ENCODE measurements at places on chromosomes 4 and X.
A peak's percentile ranks its signal among the peaks of the same experiment; 100 is the strongest.

- DNase-seq = peak; percentile 40
Observed at GRCh38 chr4:54961357-54961975, 163.9 kb downstream of the KDR start.

DNA sequence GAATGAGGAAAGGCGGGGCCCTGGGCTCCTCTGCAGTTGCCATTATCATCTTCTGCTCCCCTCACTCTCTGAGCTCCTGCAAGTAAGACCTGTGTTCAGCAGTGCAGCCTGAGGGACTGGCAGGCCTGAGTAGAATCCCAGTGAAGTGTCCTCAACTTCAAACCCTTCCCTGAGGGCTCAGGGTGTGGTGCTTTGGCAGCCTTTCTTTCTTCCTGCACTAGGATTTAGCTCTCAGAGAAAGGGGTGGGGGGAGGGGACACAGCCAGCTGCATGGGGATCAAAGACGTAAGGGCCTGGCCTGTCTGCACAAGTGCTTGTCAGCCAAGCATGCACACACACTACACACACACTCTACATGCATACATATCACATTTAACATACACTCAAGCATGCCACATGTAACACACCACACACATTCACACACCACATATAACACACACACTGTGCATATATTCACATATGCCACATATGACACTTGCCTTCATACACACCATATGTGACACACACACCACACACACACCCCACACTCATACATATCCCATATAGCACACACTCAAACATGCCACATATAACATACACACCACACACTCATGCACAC lies 223.4 kb upstream of the RPL34 start:
- no peak for DNase-seq

- no peak for DNase-seq
Observed at GRCh38 chrX:136784231-136784630, 3.5 kb upstream of the ARHGEF6 start.

DNA sequence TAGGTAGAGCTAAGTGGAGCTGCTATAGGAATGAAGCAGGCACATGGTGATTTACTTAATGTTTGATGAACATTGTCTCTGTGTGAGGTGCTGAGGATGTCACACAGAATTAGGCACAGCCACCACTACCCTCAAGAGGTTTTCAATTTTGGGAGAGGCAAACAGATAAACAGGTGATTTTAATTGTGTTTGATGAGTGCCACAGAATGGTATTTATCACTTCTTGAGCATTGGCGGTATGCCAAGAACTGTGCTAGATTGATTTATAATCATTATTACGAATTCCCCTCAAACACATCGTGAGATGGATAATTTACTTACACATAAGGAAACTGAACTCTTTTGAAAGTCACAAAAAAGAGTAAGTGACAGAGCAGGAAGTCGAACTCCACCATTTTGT lies 74.8 kb downstream of the FREM3 start:
- no peak for DNase-seq

DNA sequence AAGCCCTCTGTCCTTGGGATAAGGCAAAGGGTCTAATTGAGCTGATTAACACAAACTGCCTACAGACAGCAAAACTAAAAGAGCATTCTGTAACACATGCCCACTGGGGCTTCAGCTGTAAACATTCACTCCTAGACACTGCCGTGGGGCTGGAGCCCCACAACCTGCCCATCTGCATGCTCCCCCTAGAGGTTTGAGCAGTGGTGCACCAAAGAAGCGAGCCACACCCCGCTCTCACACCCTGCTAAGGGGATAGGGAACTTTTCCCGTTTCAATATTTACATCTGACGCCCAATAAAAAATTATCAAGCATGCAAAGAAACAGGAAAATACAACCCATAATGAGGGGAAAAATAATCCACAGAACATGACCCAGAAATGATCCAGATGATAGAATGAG lies 46.9 kb upstream of the HSD17B10 start:
- DNase-seq = no peak

- DNase-seq = no peak
Observed at GRCh38 chrX:130109429-130110378, 593 bp downstream of the ELF4 start.

GRCh38 chr4:57442831-57443291 lies 332.7 kb upstream of the IGFBP7 start:
- peak; percentile 68 for DNase-seq

- no peak for DNase-seq
Observed at GRCh38 chr4:89489338-89489771, 181.8 kb upstream of the GPRIN3 start.

- no peak for DNase-seq
Observed at GRCh38 chrX:106802063-106802387, 448 bp upstream of the TBC1D8B start.

DNA sequence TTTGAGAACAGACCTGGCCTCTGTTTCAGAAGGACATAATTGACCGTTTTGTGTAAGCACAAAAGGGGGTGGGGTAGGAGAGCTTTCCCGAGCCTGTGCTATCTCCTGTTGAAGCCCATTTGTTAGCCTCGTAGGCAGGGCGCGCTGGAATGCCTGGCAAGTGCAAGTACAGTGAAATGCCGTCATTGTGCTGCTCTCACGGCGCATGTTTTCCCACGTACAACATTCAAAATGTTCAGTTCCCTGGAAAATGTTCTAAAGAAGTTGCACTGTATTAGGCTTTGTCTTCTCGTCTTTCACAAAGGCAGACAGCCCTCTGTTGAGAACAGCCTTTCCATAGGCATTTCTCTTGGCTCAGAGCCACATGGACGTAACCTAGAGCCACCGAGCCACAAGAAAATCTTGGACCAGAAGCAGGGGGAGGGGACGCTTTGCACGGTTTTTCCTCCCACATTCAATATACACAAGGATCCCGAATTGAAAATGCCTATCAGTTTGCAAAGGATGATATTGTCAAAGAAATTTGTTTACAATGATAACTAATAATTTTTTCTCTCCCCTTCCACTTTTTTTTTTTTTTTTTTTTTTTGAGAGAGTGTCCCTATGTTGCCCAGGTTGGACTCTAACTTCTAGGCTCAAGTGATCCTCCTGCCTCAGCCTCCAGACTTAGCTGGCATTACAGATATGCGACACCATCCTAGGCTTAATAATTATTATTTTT lies 54.6 kb upstream of the RAPGEF2 start:
- peak; percentile 11 for DNase-seq

DNA sequence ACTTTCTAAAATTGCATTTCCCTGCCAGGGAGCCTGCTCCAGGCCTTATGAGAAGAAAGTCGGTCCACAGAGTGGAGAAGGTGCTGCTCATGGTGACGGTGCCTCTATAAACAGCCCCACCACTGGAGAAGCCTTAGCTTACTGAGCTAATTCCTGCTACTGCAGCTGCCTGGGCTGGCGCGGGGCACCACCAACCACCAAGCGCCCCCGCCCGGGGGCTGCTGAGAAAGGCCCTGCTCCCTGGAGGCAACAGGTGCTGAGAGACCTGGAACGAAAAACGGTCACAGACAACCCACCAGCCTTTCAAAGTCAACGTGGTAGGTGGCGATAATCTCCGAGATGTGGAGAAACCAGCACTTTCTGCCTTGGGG lies 2.9 kb downstream of the HCFC1 start:
- no peak for DNase-seq

- no peak for DNase-seq
Observed at GRCh38 chr4:16337936-16338335, 111.7 kb upstream of the TAPT1 start.

DNA sequence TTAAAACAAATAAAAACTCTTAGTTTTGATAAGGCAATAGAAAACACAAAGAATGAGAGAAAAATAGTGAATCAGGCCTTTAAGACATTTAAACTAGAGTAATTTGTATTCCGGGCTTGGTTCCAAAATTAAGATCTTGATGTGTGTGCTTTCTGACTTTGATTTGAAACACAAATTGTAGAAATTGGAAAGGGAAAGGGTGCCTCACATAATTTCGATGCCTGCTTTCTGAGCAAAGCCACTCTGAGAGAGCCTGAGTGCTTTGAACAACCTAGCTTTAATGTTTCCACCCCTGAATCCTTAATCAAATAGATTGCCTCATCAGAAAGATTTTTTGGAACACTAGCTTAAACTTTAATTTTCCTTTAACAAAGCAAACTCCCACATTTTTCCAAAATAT lies 666.8 kb downstream of the PCDH18 start:
- no peak for DNase-seq

- peak; percentile 31 for DNase-seq
Observed at GRCh38 chr4:122577808-122578781, 42.8 kb downstream of the IL21 start.

DNA sequence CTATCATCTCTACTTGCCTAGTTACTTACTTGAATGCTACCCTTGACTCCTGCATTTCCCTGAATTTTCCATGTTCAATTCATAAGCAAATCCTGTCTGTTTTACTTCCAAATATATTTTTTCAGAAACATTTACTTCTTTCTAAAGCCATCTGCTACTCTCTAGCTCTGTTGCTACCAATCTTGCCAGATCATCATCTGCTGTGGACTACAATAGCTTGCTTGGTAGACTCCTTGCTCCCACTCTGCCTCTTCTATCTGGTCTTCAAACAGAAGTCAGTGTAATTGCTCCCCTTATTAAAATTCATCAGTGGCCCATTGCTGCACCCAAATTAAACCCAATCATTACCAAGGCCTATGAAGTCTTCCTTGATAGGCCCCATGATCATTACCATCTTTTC lies 151.6 kb upstream of the HPGD start:
- no peak for DNase-seq

GRCh38 chr4:185931986-185932385 lies 120.0 kb upstream of the SORBS2 start:
- DNase-seq = no peak

DNA sequence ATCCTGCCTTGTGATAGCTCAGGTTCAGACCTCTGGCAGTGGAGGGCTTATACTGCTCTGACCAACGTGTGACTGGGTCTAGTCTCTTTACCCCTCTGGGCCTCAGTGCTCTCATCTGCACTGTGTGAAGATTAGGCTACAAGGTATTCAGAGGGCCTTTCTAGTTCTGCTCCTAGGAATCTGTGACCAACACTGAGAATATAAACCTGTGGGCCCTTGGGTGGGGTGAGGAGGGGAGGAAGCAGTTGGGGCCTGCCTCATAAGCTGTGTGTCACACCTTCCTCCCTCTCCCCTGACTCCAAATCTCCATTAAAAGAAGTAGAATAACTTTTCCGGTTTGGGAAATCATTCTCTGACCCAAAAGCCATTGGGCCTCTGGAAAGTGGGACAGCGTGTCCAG lies 66.3 kb upstream of the MSN start:
- DNase-seq = no peak

- no peak for DNase-seq
Observed at GRCh38 chr4:55124322-55125076, 896 bp downstream of the KDR start.

GRCh38 chr4:38911257-38911656 lies 43.7 kb downstream of the FAM114A1 start:
- no peak for DNase-seq

DNA sequence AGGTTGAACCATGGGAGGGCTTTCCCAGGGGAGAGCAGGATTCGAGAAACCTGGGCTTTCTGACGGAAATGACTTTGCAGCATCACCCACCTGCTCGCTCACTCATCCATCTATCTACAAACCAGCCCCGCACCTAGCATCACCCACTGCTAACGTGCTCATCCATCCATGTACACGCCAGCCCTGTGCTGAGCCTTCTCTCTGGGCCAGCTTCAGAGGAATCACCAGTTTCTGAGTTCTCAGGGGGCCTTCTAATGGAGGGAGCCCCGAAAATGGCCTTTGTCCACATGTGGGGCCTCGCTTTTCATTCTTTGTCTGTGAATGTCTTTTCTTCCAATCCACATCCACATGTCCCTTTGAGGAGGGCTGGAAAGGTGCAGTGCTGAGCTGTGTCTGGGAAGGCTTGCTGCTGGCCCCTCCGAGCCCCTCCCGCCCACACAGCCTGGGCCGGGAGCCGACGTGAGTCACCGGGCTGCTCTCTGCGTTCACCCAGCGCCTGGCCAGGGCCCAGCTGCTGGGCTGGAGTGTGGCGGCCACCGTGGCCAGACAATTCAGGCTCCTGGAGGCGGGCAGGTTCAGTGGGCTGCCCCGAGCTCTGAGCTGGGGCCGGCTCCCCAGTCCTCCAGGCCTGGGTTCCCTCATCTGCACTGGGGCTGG lies 14.7 kb downstream of the SORCS2 start:
- DNase-seq = no peak

- DNase-seq = no peak
Observed at GRCh38 chr4:5162909-5163508, 111.7 kb downstream of the STK32B start.

DNA sequence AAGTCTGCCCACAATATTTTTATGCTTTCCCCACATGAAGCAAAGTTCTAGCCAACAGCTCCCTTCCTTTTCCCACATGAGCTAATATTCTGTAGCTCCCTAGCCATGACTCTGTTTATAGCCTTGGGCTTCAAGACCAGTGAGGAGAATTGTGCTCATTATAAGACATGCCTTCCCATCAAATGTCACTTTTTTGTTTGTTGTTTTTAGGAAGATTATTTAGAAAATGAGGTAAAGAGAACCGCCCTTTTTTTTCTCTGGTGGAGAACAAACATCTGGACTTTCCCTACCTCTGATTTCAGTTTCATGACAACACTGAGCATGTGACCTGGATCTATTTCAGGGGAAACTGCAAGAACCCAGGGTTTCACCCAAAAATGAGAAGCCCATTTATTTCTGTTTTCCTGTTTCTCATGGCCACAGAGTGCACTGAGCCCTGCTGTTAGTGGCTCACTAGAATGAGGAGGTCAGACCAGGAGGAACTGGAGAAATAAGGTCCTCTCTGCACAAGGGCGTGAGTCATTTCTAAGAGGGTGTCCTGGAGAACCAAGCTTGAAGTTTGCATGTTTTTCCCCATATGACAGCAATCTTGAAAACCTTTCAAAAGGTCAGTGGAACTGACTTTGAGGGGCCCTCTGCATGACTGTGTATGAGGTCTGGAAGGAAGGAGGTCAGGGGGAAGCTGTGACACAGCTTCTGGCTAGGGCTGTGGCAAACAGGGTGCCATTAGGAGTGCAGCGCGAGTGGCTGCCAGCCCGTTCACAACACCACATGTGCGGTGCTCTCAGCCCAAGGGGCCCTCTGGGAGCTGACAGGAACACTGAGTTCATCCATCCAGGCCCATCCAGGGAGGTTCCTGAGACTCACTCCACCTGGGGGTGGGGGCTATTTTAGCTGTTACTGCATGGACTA lies 55.2 kb downstream of the CHST7 start:
- DNase-seq = no peak

GRCh38 chrX:67612231-67612630 lies 68.4 kb downstream of the AR start:
- no peak for DNase-seq

GRCh38 chrX:69618803-69619202 lies 2.9 kb downstream of the EDA start:
- no peak for DNase-seq

GRCh38 chr4:79584902-79585301 lies 176.9 kb upstream of the GK2 start:
- no peak for DNase-seq

DNA sequence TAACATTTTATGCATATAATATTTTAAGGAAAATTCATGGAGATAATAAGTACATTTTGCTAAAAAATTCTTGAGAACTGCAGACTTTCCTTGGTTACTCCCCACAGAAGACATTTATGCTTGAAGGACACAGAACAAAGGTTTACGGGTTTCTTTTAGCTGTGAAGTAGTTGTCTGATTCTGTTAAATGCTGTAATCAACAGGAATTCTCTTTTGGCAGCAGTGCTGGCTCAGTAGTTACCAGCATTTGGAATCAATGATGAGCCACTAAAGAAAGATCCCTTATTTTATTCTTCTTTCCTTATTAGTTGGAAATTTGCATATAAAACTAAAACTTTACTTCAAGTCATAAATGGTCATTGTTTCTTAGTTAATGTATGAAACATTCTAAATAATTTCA lies 199.3 kb upstream of the FAT4 start:
- no peak for DNase-seq

GRCh38 chrX:12843061-12843667 lies 23.7 kb upstream of the TLR7 start:
- no peak for DNase-seq

Measured in NCI-H1092 (cell line).